ENCODE measurements at places on chromosomes 2 and 18. TPM values are rescaled to one million over a fixed set of nuclear protein-coding genes. Genes with fewer than 3 reads are reported as not detected.

GRCh38 chr18:5196253-5197031, 615 bp downstream of the AKAIN1 start:
- peaks cover 35% of the 10 kb centered on the region for H3K27me3 ChIP-seq
- no peak overlapping the region for H3K27ac ChIP-seq
- no peak overlapping the region for H3K4me3 ChIP-seq
- H3K36me3 ChIP-seq: no peaks in the 10 kb centered on the region
- H3K4me1 ChIP-seq: no peaks in the 10 kb centered on the region

DNA sequence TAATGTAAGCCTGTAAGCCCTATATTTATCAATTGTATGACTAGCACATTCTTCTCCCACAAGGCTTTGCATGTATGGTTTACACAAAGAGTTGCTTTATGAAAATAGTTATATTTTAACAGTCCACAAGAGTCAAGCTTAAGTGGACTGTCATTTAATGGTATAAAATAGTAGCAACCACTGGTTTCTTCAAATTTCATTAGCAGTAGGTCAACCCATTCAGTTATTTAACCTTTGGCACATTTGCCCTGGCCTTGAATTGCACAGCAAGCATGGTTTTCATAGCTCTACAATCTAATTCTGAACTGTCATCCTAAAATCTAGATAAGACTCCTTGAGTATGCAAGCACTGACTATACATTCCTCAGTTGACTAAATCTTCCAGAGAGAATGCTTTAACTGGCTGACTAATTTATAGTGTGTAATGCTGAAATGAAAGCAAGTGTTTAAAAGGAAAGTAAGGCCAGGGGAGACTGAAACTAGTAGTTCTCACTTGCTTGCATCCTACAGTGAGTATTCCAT, 1.8 kb downstream of the DPP4 start:
- DNase-seq: no peak
- H3K4me3 ChIP-seq: peak overlapping the region; percentile 63
- H3K36me3 ChIP-seq: no peaks in the 10 kb centered on the region
- peaks cover 50% of the 10 kb centered on the region for H3K4me1 ChIP-seq
- H3K27ac ChIP-seq: peak overlapping the region; percentile 88
- no peaks in the 10 kb centered on the region for H3K27me3 ChIP-seq

SLC16A14 gene
- 1.9 TPM for polyA plus RNA-seq

ST8SIA3 gene
- polyA plus RNA-seq: 2.6 TPM

DNA sequence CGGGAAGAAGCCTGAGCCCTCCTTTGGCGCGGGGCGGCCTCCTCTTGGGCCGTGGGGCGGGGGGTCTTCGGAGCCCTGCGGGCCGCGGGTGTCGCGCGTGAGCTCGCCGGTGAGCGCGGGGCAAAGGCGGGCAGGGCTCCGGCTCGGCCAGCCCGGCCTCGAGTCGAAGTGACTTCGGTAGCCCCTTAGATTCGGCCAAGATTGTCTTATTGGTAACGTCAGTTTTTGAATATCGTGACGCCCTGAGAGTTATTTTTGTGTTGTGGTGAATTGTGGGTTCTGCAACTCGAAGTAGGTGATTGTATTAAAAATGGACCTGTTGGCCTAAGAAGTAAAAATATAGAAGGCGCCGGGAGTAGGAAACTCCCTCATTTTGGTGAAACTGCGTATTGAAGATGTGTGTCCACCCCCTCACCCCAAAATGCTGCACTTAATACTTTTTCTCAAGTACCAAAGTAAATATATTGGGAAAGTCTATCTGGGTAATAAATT, 669 bp downstream of the MARCHF7 start:
- DNase-seq: no peak
- no peaks in the 10 kb centered on the region for H3K27me3 ChIP-seq
- no peaks in the 10 kb centered on the region for H3K4me1 ChIP-seq
- peak overlapping the region; percentile 98 for H3K4me3 ChIP-seq
- H3K36me3 ChIP-seq: peaks cover 14% of the 10 kb centered on the region
- peak overlapping the region; percentile 100 for H3K27ac ChIP-seq

DNA sequence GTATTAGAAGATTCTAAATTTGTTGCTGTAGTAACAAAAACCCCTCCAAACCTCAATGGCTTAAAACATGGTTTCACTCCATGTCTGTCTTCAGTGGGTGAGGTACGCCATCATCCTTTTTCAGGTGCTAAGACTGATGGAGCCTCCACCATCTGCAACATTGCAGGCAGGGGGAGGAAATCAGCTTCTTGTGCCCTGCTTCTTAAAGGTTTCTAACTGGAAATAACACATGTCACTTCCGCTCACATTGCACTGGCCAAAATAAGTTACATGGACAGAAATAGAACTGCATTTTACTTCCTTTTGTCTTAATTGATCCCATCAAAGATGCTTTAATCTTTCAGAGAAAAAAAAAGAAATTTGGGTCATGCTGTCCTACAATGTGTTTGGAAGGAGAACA, 94.1 kb downstream of the GALNT3 start:
- H3K4me1 ChIP-seq: no peaks in the 10 kb centered on the region
- H3K36me3 ChIP-seq: no peaks in the 10 kb centered on the region
- no peaks in the 10 kb centered on the region for H3K27me3 ChIP-seq
- H3K4me3 ChIP-seq: no peak overlapping the region

DNA sequence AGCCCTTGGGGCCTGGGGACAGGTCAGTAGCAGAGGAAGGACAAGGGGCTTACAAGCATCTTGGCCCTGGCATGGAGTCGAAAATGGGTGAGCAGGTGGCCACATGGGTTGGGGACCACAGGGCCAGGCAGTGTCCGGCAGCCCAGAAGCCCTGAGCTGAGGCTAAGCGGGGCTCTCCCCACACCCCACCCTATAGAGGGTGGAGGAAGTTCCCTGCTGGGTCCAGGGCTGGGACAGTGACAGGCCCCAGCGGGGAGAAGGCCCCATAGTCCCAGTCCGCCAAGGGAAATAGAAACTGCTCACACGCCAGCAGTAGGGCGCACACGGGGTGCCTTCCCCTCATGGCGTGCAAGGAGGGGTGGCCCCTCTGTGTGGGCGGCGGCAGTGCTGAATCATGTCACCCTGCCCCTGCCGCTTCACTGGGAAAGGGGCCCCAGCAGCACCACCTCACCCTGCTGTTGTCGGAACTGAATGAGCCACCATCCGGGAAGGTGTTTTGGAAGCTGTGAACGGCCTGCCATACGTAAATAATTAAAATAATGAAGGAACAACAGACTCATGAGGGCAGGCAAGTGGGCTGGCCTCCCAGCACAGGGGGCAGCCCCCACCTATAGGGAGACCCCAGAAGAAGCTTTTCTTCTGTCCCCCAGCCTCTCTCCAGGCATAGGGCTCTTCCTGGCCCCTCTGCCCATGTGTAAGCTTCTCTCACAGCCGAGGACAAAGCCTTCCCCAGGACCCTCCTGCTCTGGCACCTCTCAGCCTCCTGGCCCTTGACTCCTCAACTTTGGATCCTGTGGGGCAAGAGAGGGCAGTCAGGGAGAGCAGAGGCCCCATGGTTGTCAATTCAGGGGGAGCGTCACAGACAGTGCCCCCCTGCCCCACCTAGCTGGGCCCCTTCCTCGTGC, 12.7 kb upstream of the DUSP2 start:
- H3K27me3 ChIP-seq: no peaks in the 10 kb centered on the region
- DNase-seq: no peak
- H3K4me3 ChIP-seq: no peak overlapping the region
- no peaks in the 10 kb centered on the region for H3K36me3 ChIP-seq
- H3K4me1 ChIP-seq: no peaks in the 10 kb centered on the region

MAP2 gene
- 16.3 TPM for polyA plus RNA-seq

- peak; percentile 76 for DNase-seq
- peak overlapping the region; percentile 39 for H3K27ac ChIP-seq
- peaks cover 14% of the 10 kb centered on the region for H3K27me3 ChIP-seq
- H3K36me3 ChIP-seq: no peaks in the 10 kb centered on the region
- peak overlapping the region; percentile 81 for H3K4me3 ChIP-seq
Measured at GRCh38 chr18:24014986-24015638, 558 bp downstream of the TTC39C start.

- H3K4me3 ChIP-seq: no peak overlapping the region
- H3K27me3 ChIP-seq: peaks cover 2% of the 10 kb centered on the region
- H3K27ac ChIP-seq: no peak overlapping the region
- peak; percentile 47 for DNase-seq
- no peaks in the 10 kb centered on the region for H3K4me1 ChIP-seq
Measured at GRCh38 chr2:204260162-204260877, 285.0 kb upstream of the PARD3B start.

DNA sequence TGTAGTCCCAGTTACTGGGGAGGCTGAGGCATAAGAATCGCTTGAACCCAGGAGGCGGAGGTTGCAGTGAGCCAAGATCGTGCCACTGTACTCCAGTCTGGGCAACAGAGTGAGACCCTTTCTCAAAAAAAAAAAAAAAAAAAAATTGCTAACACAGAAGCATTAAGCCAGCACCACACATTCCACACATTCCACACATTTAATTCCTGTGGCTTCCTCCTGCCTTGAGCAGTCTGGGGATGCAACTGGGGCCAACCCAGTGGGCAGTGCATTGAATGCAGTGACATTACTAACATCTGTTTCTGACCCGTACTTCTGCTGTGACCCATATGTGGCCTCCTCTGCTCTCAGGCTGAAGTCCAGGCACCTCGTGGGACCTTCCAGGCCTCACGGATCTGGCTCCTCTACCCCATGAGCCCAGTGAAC, 107.0 kb downstream of the BCL2L11 start:
- DNase-seq: no peak
- no peaks in the 10 kb centered on the region for H3K4me1 ChIP-seq
- H3K36me3 ChIP-seq: no peaks in the 10 kb centered on the region
- H3K27me3 ChIP-seq: peaks cover 2% of the 10 kb centered on the region

FOXI3 gene
- not detected for polyA plus RNA-seq

EDAR gene
- polyA plus RNA-seq: 2.0 TPM

ANTXR1 gene
- 29.6 TPM for polyA plus RNA-seq

- H3K4me3 ChIP-seq: no peak overlapping the region
- H3K27ac ChIP-seq: no peak overlapping the region
- H3K36me3 ChIP-seq: no peaks in the 10 kb centered on the region
- H3K4me1 ChIP-seq: no peaks in the 10 kb centered on the region
Measured at GRCh38 chr2:128499367-128500137, 180.9 kb upstream of the HS6ST1 start.

GRCh38 chr2:191258996-191259395, 13.8 kb downstream of the MYO1B start:
- no peaks in the 10 kb centered on the region for H3K27me3 ChIP-seq
- no peak overlapping the region for H3K4me3 ChIP-seq
- H3K36me3 ChIP-seq: no peaks in the 10 kb centered on the region
- no peaks in the 10 kb centered on the region for H3K4me1 ChIP-seq
- no peak overlapping the region for H3K27ac ChIP-seq
- DNase-seq: no peak

DNA sequence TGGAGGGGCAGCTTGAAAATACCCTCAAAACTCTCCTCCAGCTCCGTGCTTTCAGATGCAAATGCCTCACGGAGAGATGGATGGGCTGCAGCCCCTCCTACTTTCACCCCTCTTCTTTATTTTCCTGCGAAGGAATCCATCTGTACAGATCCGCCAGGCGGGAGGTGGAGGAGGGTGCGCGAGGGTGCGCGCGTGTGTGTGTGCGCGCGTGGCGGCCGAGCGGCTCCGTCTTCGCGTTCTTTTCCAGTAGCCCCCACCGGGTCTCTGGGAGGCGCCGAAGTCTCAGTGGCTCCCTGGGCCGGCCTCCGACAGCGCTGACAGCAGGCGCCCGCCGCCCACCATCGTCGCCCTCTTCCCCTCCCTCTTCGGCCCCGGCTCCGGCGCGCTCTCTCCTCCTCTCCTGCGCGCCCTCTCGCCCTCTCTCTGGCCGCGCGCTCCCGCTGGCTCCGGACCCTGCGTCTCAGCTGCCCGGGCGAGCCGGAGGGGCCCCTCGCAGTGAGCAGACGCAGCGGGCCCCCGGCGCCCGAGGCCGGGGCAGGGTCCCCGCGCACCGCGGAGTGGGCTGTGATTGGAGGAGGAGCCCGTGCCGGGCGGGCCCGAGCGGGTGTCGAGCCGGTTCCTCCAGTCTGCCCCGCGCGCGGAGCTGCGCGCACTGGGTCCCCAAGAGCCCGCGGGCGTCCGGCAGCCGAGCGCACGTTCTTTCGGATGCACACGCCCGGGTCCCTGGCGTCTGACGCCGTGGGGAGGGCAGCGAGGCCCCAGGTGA, at the start of gene CDH7:
Gene CDH7 (plus strand): TSS at position 624 of the 766 bp plus-strand sequence. CDS start 11,831 bp downstream, outside the sequence.
- peak within 1 kb of the TSS; percentile 44 for H3K4me3 ChIP-seq
- H3K36me3 ChIP-seq: no peaks in the 10 kb centered on the region
- DNase-seq: peak; percentile 68
- H3K4me1 ChIP-seq: no peaks in the 10 kb centered on the region
- peaks cover 29% of the 10 kb centered on the region for H3K27me3 ChIP-seq

- no peak overlapping the region for H3K4me3 ChIP-seq
- peaks cover 56% of the 10 kb centered on the region for H3K4me1 ChIP-seq
- no peaks in the 10 kb centered on the region for H3K36me3 ChIP-seq
- peak overlapping the region; percentile 56 for H3K27ac ChIP-seq
- DNase-seq: peak; percentile 80
Measured at GRCh38 chr18:22106536-22107292, 62.7 kb upstream of the GATA6 start.

DNA sequence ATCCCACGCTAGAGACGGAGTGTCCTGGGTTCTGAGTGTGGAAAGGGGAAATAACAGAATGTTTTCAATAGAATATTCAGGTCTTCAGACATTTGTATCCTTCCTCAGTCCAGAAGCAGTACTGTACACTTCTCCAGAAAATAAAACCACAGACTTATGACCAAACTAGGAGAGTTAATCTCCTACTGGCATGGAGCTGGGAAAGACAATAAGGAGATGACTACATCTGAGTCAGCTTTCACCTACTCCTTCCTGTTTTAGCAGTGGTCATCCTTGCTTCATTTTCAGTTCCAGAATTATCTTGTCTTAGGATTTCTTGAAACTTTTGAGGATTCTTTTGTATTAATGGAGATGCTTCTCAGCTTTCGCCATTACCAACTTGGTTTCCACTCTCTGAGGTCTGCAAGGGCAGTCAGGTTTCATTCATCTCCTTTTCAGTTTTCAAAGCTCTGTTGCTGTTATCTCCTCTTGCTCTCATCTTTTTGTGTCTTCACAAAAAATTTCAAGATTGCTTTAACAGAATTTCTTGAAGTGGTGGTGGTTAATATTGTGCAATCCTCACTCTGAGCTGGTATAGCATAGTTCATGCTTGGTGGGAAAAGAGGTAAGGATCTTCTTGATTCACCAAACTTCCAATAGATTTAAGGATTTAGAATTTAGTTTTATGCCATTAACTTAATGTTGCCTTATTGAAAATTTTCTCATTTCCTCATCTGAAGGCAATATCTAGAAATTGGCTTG, 23.7 kb upstream of the NR4A2 start:
- H3K4me1 ChIP-seq: no peaks in the 10 kb centered on the region
- no peak overlapping the region for H3K4me3 ChIP-seq
- H3K27ac ChIP-seq: no peak overlapping the region
- H3K36me3 ChIP-seq: no peaks in the 10 kb centered on the region
